ENCODE measurements at places on chromosomes 4 and X.

DNA sequence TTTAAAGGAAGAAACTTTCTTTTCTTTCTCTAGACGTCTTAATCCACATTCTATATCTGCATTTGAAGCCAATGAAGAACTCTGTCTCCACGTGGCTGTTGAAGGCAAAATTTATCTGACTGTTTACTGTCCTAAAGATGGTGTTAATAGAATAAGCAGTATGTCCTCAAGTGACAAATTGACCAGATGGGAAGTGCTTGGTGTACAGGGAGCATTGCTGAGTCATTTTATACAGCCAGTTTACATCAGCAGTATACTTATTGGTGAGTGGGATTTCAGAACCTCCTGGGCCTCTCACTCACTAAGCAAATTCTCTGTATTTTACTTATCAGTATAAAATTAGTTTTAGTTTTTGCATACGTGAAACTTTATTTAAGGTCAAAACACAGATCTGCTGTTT, 33.7 kb downstream of the ADAD1 start:
- DNase-seq = no peak

- no peak for DNase-seq
These were observed 60.4 kb upstream of the MTM1 start for GRCh38 chrX:150508018-150508417.

DNA sequence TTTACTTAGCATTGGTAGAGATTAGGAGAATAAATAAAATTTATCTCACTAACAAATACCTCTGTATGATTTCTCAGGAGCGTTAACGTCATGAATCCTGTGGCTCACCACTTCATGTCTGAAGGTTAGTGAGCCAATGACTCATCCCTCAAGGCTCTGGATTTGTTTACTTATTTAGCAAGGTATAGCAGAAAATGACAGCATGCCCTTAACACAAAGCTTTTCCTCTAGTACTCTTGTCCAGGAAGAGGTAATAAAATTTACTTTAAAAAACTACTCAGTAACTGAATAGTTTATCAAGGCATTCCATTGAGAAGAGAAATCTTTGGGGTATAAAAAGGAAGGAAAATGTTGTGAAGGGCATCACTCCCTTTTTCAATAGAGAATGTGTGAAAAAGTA, 823.8 kb downstream of the CCSER1 start:
- DNase-seq = no peak

GRCh38 chrX:70424801-70425200, 1.7 kb downstream of the GDPD2 start:
- no peak for DNase-seq

DNA sequence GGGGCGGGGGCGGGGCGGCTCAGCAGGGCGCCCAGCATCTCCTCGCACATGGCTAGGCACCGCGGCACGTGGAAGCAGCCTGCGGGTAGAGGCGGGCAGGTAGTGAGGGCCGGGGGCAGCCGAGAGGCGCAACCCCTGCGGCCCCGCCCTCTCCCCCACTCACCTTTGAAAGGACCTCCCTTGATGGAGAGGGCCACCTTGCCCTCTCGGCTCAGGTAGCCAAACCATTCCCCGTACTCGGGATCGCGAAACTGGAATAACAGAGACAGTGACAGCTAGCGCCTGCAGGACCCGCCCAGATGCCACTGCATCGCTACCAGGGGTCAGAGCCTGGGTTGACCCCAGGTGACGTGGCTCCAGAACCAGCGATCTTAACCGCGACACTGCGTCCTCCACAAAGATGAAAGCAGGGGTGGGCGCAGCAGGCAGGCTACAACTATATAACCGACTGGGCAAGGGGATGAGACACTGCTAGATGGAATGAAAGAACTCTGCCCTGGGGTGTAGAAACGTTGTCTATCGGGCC, 552 bp upstream of the NAA10 start:
- DNase-seq = no peak

GRCh38 chr4:2836391-2836859, 7.2 kb upstream of the ADD1 start:
- DNase-seq = no peak

DNA sequence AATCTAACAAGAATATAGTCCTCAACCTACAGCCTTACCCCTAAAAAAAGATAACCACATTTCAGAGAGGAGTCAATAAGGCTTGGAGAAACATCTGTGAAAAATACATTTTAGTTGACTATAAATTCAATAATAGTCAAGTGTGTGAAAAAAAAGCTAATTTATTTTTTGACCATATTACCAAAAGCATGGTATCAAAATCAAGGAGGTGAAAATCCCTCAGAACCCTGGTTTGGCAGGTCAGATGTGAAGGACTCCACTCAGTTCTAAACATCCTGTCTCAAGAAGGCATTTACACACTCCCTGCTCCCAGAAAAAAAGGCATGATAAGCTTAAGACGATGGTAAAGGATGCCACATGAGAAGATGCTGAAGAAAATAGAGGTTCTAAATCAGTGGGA, 745.1 kb upstream of the TENM3 start:
- no peak for DNase-seq

DNA sequence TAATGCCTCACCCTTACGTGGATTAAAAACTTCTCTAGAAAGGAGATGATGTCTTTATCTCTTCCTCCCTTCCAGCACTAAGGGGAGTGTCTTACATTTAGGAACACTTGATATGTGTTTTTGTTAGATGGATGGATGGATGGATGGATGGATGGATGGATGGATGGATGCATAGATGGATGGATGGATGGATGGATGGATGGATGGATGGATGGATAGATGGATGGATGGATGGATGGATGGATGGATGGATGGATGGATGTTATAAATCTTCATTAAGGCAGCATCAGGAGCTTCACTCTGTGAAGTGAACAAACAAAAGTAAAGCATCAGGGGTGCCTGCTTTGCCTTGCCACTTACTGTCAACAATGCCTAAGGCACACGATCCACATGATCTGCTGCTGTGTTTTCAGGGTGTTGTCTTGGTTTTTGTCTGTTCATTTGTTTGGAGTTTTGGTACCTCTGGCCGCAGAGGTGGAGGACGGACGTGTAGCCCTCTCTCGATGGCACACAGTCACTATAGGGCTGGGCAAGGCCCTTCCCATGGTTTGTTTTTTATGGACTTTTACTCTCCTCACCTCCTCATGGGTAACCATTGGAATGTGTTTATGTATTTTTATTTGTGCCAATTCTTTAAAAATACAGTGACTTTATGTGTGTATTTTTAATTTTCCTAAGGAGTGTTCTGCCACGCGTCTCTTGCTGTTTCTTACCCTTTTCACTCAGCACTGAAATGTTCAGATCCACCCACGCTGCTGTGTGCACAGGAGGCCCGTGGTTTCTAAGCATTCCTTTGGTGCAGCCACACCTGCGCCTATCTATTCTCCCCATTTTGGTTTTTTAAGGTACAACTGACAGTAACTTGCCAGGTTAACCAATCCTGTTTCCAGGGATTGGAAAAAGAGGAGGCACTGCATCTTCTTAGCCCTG, 91.8 kb upstream of the ENPP6 start:
- no peak for DNase-seq

- DNase-seq = no peak
These were observed 930.3 kb downstream of the STIM2 start for GRCh38 chr4:27790911-27791310.

DNA sequence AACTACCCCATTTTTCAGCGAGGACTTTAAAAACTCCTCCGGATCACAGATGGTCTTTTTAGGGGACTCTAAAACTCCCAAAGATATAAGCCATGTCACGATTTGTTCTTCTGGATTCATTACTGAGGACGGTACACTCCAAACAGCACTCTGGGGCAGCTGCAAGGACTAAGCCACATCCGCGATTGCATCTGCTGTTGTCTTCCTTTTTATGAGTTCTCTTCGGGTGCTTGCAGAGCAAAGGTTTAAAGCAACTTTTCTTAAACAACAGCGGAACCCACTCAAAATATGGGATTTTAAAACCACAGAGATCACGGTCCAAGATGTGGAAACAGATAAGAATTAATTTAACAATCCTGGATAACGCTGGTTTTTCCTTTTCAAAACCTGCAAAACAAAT, at the start of gene ARHGEF6:
Gene ARHGEF6, minus strand, starts transcription at position 170 of the 400 bp plus-strand sequence. Its CDS starts 50 bp downstream, at position 120.
- no peak for DNase-seq

GRCh38 chrX:153622661-153623309, 23.8 kb upstream of the CCNQ start:
- no peak for DNase-seq

GRCh38 chr4:165906272-165906671, 33.2 kb downstream of the TLL1 start:
- no peak for DNase-seq

- no peak for DNase-seq
These were observed 817 bp upstream of the WDR19 start for GRCh38 chr4:39181520-39181904.

DNA sequence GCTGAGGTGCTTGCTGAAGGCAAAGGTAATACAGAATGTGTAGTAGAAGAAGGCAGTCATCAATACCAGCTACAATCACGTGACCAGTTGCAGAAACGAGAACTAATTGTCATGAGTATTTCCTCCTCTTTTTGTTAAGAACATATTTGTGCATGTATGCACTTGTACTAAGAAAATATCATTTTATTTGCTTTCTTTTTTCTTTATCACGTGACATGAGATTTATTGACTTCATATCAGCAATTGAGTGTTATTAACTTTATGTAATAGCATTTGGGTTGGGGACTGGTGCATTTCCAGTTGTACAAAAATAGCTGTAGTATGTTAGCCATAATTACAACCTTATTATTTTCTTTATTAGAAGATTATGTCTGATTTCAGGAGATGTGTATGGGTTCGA, 90.0 kb downstream of the MAGEE1 start:
- no peak for DNase-seq

GRCh38 chr4:107719207-107719921, 670 bp downstream of the PAPSS1 start:
- peak; percentile 44 for DNase-seq

DNA sequence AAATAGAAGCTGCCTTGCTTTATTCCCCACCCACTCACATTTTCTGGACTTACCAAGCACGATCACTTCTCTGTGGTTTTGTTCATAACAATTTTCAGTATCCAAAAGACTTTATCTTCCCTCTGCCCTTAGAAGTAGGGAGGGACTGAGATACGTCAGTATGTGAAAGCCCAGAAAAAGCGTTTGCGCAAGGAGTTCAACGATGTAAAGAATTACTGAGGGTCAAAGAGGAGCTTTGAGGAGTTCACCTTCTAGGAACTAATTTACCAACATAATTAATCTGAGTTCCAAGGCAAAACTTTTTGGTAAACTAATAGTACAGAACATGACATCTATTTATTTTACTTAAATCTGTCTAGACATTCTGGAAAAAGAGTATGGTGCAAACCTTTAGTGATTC, 84.6 kb downstream of the MBNL3 start:
- DNase-seq = no peak

GRCh38 chr4:37223732-37224131, 20.8 kb upstream of the NWD2 start:
- DNase-seq = no peak

DNA sequence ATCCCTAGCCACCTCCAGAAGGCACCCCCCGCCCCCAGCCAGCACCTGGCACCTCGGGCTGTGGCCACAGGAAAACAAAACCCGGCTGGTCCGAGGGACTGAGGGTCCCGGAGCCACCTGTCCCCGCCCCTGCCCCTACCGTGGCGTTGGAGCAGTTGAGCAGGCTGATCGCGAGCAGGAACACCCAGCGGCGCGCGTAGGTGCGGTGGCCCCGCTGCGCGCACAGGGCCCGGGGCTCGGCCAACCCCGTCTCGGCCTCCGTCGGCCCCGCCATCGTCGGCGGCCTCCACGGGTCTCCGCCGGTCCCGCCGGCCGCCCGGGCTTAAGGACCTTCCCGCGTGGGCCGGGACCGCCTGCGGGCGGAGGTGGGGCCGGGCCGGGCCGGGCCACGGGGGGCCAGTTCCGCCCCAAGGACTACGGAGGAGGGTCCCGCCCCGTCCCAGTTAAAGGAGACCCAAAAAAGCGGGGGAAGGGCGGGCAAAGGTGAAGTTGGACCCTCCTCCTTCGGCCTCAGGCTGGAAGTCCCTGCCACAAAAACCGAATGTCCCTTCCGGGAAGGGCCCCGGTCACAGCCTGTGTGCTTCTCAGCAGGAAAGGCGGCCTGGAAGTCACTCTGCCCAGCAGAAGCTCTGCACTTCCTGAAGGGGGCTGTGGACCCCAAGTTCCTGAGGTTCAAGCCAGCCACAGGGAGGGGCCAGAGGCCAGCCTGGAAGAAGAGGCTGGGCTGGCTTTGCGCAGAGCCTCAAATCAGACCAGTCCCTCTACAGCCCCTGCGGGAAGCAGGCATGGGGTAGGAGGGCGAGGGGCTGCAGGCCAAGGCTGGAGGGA, at the start of gene SLC49A3:
Gene SLC49A3, minus strand, starts transcription at position 298 of the 828 bp plus-strand sequence. Its CDS starts 24 bp downstream, at position 274.
- DNase-seq = no peak

DNA sequence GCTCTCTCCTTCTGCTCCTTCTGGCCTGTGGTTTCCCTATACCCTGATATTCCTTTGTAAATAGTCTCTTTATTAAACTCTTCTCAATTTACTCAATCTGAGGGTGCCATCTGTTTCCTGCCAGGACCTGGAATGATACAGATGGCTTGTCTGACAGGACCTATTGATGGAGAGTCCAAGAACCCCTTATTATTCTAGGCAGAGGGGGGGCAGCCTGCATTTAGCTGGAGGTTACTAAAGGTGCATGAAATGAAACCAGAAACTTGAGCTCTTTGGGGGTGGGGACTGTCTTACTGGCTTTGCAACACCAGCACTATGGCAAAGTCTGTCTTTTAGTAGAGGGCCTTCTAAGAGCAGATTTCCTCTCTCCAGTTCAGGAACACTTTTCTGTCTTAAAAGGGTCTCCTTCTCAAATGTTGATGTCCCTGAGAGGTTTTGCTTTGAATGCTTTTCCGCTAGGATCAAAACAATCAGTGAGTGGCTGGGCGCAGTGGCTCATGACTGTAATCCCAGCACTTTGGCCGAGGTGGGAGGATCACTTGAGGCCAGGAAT, 162.5 kb upstream of the MED14 start:
- no peak for DNase-seq

GRCh38 chrX:71542825-71543224, 9.9 kb downstream of the OGT start:
- no peak for DNase-seq

DNA sequence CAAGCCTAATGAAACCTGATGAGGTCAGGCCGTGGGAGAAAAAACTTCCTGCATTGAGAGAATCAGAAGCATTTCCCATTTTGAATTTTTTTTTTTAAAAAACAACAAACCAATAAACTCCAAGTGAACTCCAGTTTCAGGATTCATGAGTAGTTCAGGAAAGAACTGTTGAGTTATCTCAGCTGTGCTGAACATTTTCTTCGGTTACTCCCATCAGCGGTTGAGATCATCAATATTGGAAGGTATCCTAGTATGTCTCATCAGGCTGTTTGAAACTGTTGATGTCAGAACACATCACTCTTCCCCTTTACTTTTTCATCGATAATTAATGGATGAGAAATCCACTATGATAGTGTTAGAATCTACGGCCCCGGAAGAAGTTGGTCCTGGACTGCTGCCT, 82.4 kb upstream of the ADGRG2 start:
- DNase-seq = no peak

DNA sequence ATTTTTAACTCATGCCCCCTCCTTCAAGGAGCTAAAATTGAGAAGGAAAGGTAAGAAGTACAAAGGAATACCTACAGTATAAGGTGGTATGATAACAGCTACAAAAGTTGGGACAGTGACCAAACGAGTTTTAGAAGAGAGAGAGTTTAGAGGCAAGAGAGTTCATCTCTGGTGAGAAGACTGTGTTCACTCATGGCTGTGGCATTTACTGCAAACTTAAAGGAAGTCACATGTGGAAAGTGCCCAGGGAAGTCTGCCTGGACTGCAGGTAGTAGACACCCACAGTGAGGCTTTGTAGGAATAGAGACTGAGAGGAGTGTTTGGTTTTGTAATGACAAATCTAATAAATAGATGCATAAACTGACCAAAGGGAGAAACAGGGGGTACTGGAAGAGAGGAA, 493.5 kb downstream of the IL15 start:
- DNase-seq = no peak

GRCh38 chr4:45294464-45294863, 568.1 kb upstream of the GNPDA2 start:
- DNase-seq = no peak
